ENCODE measurements at places on chromosomes 7 and 10.
A peak's percentile ranks its signal among the peaks of the same experiment; 100 is the strongest.

GRCh38 chr7:95686109-95686508, 86.2 kb upstream of the DYNC1I1 start:
- peak; percentile 49 for DNase-seq

DNA sequence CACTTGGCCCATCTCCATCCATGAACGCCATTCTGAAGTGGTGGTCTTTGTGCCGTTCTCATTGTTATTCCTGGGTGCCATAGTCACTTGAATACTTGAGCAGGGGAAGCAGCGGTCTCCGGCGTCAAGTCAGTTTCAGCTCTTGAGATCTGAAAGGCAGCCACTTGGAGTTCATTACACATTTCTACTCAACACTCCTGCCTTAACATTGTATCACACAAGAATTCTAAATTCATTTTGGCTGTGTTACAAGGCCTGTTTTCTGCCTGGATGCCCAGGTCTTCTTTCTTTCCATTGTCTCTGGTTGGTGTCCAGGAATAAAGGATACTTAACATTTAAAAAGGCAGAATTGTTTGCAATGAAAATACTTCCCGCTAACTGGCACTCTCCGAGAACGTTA, 69.0 kb upstream of the RAB11FIP2 start:
- no peak for DNase-seq

DNA sequence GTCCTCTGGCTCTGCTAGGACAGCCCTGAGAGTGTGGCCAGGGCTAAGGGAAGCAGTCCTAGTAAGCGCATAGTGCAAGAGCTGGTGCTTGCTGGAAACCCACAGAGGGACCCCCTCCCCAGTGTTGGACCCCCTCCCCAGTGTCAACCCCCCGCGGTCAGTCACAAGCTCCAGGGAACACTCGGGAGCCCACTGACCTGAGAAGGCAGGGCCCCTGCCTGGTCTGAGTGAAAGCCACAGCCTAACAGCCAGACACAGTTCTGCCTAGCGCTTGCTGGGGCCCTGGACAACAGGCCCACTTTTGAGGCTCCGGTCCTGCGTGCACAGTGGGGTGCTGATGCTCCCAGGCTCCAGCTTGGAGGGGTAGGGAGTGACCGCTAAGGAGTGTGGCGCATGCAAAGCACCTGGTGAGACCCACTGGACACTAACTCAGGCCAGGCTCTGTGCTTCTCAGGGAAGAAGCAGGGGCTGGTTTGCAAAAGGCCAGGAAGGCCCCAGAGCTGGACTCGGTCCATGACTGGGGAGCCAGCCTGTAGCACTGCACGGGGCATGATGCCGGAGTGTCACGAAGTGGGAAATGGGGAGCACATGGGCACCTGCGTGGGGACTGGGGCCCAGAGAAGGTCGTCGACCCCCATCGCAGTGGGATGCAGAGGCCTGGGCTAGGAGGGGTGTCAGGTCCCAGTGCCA, 175.8 kb upstream of the PPP2R2D start:
- no peak for DNase-seq

DNA sequence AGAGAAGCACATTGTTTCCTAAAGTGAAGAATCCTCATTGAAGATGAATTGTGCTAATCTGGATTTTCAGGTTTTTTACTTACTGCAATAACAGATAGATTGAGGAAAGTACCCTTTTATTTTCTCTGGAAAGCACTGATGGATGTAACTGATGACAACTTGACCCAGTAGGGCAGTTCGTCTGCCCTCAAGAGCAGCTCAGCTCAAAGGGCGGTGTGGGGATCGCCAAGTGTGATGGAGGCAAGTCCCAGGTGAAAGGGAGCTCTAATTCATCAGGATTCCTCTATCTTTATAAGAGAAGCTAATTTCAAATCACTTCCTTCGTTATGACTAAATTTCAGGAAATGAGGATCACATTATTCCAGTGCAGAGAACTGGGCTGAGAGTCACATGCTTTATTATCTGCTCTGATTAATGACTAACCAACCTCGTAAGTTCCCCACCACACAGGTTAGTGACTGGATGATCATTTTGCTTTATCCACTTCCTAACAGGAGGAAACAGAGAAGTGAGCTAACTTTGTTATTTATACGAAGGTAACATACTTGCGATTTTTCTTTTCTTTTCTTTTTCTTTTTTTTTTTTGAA, 98.8 kb downstream of the PFKFB3 start:
- no peak for DNase-seq

DNA sequence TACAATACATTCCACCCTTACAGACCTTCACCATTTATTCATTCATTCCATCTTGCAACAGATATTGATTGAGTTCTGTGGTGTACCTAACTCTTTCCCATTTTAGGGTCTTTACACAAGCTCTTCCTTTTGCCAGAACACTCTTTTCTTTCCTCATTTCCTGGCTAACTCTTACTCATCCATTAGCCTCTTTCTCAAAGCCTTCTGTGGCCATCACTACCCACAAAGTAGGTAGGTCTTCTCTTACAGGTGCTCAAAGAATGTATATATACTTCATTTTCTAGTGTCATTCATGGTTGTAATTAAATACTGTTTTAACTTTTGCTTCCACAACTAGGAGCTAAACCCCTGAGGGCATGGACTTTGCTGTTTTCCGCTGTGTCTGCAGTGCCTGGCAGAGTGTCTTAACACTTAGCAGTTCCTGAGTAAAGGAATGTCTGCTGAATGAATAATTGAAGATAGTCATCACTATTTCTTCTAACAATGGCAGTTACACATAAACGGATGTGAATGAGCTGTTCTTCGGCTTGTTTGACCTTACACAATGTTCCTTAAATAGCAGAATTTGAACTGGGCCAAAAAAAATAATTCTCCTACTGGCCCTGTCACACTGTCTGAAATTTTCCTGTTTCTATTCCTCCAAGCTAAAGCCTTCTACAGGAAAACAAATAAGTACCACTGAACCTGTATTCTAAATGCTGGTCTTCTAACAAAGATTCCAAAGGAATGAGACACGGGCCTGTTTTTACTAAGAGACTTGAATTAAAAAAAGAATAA, 15.1 kb downstream of the BCAP29 start:
- no peak for DNase-seq

DNA sequence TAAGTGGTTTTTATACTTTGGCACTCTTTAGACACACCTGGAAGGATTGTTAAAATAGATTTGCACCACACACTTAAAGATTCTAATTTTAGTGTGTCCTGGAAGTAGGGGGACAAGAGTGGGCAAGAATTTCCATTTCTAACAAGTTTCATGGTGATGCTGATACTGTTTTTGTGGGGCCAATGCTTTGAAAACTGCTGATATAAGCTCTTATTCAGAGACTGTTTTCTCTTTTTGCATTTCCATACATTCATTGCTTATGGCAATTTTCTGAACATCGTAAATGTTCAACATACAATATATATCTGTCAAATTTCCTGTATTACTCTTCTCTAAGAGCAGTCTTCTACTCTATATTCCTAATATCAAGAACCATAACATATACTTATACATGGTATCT, 79.0 kb downstream of the TFEC start:
- DNase-seq = no peak

DNA sequence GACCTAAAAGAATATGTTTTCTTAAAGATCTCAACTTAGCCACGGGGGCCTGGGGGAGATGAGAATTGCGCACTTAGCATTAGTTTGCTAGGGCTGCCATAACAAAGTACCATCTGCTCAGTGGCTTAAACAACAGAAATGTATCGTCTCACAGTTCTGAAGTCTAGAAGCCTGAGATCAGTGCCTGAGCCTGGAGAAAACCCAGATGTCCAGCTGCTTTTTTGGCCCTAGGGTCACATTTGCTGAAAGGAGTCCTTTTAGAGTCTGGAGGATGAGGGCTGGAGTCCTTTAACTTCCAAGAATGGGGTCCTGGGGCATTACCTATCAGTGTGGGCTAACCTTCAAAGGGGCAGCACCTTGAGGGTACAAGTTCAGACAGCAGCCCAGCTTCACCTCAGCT, 48.2 kb downstream of the SMURF1 start:
- no peak for DNase-seq

DNA sequence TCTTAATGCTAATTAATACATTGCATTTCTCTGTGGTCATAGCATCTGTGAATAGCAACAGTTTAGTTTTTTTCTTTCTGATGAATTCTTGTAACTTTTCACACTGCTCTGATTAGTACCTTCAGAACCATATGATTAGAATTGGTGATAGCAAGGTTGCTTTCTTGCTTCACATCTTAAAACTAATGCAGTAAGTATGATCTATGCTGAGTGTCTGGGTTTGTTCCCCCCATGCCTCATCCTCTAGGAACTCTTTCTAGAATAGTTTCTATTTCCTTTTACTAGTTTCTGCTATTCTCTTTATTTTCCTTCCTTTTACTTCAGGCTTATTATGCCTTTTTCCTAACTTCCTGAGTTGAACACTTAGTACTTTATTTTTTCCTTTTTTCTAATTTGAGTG, 32.4 kb downstream of the TES start:
- DNase-seq = no peak

DNA sequence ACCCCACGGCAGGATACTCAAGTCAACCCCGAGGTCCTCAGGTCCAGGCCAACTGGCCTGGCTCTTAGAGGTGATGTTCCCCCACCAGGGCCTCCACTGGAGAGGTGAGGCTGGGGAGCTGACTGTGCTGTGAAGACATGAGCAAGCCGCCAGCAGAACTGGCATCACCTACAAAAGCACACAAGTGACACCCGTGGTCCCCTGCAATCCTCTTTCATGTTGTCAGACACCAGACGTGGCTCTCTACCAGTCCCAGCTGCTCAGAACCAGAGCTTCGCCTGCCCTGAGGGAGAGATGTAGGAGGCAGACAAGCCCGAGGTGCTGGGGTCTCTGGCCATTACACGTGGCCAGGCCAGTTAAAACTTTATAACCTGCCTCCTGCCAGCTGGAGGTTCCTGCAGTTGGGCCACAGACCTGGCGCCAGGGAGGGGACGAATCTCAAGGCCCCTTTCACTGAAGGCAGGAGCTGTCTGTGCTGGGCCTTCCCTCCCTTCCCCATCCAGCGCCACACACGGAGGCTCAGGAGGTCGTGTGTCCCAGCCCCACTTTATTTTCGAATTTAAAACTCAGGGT, 2.2 kb downstream of the COMTD1 start:
- DNase-seq = no peak

- DNase-seq = no peak
Measured at GRCh38 chr10:133117688-133118071, 30.0 kb downstream of the ADGRA1 start.

- peak; percentile 57 for DNase-seq
Measured at GRCh38 chr7:114889646-114890285, 32.1 kb upstream of the MDFIC start.

DNA sequence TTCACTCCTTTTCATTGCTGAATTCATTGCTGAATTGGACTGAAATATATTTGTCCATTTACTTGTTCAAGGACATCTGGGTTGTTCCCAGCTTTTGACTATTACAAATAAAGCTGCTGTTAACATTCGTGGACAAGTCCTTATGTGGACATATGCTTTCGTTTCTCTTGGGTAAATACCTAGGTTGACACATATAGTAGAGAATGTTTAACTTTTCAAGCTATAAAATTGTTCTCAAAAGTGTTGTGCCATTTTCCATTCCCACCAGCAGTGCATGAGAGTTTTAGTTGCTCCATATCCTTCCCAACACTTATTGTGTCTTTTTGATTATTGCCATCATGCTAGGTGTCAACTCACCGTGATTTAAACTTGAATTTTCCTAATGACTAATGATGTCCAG, 17.5 kb upstream of the CPVL start:
- DNase-seq = no peak

- DNase-seq = no peak
Measured at GRCh38 chr7:92121681-92122080, 12.6 kb downstream of the CYP51A1 start.

DNA sequence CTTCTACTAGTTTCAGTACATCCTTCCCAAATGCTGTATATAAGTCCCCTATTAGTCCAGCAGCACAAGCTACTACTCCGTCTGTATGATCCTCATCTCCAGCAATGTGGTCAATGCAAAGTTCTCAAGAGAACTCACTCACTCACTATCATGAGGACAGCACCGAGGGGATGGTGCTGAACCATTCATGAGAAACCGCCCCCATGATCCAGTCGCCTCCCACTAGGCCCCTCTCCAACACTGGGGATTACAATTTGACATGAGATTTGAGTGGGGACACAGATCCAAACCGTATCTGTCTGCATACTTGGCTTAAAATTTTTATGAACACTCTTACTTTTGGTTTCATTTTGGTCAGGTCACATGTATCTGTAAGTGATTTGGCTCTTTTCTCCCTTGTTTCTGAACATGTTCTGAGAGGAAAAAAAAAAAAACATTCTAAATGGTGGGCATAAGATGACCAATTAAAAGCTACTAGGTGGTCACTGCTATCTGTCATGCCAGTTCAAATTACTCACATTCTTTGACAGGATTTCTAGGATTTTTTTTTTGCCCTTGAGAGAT, 60.1 kb downstream of the ZNF783 start:
- DNase-seq = no peak

GRCh38 chr10:29120216-29120615, 168.7 kb upstream of the LYZL1 start:
- no peak for DNase-seq

DNA sequence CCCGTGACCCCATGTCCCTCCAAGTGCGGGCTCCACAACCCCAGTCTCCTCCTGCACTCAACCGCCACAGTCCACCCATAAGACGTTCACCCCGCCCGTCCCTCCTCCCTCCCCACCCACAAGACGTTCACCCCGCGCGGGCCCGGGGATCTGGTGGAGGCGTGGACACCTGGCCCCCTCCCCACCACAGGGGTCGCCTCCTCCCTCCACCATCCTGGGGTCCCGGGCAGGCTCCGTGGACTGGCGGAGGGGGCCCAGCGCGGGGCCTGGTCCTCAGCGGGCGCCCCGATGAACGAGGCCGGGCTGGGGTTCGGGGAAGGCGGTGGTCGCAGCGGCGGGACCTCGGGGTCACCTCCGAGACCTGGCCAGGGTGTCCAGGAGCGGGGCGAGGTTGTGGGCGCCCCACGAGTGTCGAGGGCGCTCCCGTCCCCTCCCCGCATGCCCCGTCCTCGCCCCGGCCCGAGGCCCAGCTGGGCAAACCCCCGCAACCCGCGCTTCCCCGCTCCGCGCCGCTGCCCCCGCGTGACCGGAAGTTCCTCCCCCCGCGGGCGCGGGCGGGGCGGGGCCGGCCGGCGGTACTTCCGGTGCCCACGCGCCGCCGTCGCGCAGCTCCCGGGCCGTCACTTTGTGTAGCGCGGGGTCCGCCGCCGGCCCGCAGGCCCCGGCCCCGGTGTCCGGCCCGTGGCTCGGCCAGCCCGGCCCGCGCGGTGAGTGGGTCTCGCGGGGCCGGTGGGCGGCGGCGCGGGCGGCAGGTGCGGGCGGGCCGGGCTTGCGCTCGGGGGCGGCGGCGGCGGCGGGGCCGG, at the start of gene ZNF316:
Gene ZNF316 (plus strand): TSS at position 578 of the 803 bp plus-strand sequence. CDS start 5,092 bp downstream, outside the sequence.
- peak; percentile 88 for DNase-seq

DNA sequence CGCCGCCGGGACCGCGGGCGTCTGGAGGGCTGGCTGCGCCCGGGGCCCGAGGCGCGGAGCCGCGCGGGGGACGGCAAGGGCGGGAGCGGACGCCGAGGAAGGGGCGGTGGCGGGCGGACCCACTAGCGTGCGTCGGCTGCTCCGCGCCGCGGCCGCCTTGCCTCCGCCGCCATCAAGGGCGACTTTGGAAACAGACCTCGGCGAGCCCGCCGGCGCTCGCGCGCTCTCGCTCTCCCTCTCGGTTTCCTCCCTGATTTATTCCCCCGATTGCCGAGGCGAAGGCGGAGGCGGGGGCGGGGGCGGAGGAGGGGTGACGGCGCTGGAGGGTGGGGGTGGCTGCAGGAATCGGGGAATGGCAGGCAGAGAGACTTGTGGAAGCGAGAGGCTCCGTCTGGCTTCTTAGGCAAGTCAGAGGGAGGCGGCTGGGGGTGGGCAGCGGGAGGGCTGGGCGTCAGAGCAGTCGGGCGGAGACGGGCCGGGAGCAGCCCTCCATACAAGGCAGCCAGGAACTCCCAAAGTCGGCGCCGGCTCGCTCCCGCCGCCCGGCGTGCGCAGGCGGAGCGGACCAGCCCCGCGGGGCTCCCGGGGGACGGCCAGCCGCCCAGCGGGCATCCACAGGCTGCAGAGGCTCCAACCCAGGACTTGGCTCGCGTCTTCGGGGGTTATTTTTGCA, at the start of gene CACNA2D1:
Gene CACNA2D1 (minus strand): TSS at position 231 of the 673 bp plus-strand sequence.
- no peak for DNase-seq

Data from CD14-positive monocyte (primary cell).